ENCODE measurements at places on chromosomes 6 and 20. TPM values are rescaled to one million over a fixed set of nuclear protein-coding genes. Genes with fewer than 3 reads are reported as not detected.

- no peaks in the 10 kb centered on the region for H3K27me3 ChIP-seq
- H3K4me3 ChIP-seq, result no peak overlapping the region
- H3K36me3 ChIP-seq, result no peaks in the 10 kb centered on the region
- H3K27ac ChIP-seq, result no peak overlapping the region
These were observed 252.2 kb upstream of the BMP2 start for GRCh38 chr20:6515261-6515660.

The SLC22A1 gene
- 0.26 TPM for total RNA-seq

The OXT gene
- total RNA-seq, result not detected

DNA sequence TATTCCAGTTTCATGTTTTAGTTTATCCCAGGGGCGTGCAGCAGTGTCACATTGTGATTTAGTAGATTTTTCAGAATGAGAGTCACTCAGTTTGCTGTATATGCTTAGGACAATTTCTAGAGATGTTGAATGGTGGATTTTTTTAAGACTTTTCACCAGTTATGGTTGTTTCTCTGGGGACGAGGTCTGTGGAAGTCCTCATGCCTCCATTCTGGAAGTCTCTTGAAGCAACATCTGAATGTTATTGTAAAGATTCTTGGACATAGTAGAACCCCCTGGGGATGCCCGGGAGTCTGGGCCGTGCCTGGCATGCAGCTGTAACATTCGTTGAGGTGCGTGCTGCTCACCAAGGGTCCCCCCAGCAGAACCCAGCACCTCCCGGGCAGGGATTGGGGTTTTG is 341.5 kb downstream of the CDH4 start:
- H3K36me3 ChIP-seq, result no peaks in the 10 kb centered on the region
- H3K4me1 ChIP-seq, result peaks cover 10% of the 10 kb centered on the region
- H3K27me3 ChIP-seq, result no peaks in the 10 kb centered on the region
- no peak for DNase-seq
- H3K4me3 ChIP-seq, result no peak overlapping the region

The TMEM170B gene
- 4.5 TPM for total RNA-seq
